ENCODE measurements at places on chromosomes 3 and 15.
A peak's percentile ranks its signal among the peaks of the same experiment; 100 is the strongest.

GRCh38 chr3:138051947-138052802, 42.2 kb downstream of the CLDN18 start:
- DNase-seq: peak; percentile 43

DNA sequence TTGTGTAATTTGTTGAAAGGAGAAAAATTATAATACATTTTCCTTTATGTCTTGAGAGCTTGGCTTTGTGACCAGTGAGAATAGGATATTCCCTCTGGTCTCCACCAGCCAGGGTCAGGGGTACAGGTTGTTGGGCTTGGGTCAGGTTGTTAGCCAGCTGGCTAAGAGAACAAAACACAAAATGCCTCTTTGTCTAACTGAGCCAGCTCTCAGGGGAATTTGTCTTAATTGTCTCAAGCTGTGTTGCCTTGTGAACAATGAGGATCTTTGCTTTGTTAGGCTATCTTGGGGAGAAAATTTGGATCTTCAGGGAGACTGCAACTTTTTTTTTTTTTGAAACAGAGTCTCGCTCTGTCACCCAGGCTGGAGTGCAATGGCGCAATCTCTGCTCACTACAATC, 17.7 kb upstream of the GK5 start:
- DNase-seq: no peak

- no peak for DNase-seq
These were observed 943.9 kb downstream of the ROBO1 start for GRCh38 chr3:78823859-78824258.

DNA sequence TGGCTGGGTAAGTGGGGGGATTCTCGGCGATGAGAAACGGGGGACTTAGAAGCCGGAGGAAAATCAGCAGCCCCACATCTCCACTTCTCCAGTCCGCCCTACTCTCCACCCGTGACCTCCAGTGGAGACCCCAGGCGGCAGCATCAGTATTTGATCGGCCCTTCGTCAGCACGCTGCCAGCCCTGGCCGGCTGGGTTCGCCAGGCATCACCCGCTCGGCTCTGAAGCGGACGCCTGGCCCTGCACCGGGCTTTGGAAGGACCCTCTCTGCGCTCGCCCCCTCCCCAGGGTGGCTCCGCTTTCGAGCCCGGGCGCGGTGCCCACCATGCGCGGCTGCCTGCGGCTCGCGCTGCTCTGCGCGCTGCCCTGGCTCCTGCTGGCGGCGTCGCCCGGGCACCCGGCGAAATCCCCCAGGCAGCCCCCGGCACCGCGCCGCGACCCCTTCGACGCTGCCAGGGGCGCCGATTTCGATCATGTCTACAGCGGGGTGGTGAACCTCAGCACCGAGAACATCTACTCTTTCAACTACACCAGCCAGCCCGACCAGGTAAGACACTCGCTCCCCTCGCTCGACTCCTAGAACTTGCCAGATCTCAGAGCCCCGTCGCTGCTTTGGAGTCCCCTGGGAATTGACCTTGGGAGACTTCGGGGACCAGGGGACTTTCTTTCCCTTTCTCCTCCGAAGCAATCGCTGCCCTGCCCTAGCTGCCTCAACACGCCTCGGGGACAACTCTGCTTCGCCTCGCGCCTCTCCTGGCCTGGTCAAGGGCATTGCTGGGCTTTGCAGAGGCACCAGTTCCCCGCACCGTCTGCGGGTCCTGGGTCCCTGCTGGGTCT, 561 bp downstream of the SIDT1 start:
- no peak for DNase-seq

GRCh38 chr3:38480093-38480445, 16.1 kb upstream of the EXOG start:
- no peak for DNase-seq

DNA sequence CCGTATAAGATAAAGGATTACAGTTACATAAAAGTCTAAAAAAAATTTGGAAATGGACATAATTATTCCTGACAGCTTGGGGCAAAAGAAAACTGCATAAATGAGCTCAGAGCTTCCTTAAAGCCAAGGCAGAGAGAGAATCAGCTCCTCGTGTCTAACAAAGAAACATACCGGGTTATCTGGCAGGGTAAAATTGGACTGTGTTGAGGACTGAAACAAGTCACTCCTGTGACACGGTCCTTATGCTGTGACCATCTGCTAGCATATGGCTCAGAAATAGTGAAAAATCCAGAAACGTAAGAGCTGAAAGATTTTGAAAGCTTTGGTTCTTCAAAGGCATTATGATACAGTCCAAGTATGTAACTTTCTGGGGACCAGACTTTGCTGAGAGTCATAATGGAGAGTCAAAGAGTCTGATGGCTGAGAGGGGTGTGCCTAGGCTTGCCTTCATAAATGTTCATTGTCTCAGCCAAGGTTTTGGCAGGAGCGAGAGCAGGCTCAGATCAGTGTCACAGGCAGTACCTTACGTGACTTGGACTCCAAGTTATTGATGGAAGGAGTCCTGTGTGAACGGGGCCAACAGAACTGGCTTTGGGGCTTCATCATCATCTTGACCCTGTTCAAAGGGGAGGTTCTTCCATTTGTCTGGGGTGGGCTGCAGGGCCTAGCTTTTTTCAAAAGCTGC, 12.5 kb downstream of the MAP6D1 start:
- DNase-seq: no peak

DNA sequence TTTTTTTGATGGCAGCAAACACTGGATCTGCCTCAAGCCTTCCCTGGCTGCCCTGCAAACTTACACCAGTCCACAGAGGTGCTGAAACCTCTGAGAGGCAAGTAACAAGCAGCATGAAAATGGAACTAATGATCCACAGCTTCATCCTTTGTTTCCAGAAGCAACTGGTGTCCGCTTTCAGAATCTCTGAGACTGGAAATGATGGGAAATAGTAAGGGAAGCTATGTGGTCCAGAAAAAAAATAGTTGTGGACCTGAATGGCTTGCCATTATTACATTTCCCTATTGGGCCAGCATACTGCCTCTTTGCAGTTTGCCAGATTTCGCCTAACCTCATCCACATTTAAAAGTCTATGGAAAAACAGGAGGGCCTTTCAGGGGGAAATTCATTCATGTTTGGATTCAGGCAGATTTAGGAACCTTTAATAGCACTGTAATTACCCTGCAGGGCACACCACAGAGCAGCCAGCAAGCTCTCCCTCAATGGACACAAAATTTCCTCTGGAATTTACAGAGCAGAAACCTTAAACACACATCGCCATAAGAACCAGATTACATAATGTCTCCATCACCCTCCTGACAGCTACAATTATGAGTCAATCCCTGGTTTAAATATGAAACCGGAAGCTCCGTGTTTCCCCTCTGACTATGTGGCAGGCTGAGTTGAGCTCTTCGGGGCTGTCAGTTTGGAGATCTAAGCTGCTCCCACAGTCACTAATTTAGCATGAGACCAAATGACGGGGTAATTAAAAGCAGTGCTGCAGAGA, 134.4 kb downstream of the TMCO5A start:
- DNase-seq: peak; percentile 64

DNA sequence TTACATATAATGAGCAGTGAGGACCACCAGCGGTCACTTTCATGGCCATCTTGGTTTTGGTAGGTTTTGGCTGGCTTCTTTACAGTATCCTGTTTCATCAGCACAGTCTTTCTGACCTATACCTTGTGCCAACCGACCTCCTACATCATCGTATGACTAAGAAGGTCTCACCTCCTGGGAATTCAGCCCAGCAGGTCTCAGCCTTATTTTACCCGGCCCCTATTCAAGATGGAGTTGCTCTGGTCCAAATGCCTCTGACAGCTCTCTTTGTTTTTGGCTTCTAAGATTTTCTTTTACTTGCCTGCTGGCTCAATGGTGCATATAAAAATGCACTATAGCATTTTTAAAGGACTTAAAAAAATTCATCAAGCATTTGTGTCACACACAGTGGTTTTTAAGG, 3.2 kb upstream of the MME start:
- DNase-seq: no peak

- no peak for DNase-seq
These were observed 181.0 kb upstream of the FEZF2 start for GRCh38 chr3:62554264-62554799.

- no peak for DNase-seq
These were observed 681.4 kb downstream of the MCTP2 start for GRCh38 chr15:94912760-94913159.

DNA sequence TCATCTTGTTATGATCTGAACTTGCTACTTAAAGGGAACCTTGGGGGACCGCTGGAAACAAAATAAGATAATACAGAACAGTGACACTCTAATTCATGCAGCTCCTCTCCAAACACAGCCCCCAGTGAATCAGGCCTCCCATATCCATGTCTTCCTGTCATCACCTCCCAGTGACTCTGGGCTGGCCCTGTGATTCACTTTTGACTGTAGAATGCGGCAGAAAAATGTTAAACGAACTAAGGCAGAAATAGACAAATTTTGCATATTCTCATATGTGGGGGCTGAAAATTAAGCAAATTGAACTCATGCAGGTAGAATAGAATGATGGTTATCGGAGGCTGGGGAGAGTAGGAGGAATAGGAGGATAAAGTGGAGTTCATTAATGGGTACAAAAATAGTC, 20.2 kb upstream of the GADL1 start:
- DNase-seq: no peak

DNA sequence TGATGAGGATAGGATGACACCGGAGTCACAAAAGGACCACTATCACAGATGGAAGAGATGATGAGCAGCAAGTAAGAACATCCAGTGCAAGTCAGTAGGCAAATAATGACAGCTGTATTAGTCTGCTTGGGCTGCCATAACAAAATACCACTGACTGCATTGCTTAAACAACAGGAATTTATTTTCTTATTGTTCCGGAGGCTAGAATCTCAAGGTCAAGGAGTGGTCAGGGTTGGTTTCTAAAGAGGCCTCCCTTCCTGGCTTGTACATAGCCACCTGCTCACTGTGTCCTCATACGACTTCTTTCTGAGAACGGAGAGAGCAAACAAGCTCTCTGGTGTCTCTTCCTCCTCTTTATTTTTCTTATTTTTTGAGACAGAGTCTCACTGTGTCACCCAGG, 380.7 kb downstream of the PLOD2 start:
- DNase-seq: no peak

DNA sequence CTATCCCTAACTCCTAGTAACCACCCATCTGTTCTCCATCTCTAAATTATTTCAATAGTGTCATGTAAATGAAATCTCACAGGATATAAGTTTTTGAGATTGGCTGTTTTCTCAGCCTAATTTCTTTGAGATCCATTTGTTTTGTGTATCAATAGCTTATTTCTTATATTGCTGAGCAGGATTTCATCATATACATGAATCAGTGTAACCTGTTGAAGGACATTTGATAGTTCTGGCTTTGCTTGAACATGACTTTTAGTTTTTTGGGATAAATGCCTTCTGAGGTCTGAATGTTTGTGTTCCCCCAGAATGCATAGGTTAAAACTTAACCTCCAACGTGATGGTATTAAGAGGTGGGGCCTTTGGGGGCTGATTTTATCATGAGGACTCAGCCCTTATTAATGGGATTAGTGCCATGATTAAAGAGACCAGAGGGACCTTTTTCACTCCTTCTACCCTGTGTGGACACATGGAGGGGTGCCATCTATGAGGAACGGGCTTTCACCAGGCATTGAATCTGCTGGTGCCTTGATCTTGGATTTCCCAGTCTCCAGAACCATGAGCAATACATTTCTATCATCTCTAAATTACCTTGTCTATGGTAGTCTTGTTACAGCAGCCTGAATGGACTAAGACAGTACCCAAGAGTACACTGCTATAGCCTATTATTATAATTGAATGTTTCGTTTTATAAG, 118.3 kb downstream of the FNDC3B start:
- DNase-seq: no peak

DNA sequence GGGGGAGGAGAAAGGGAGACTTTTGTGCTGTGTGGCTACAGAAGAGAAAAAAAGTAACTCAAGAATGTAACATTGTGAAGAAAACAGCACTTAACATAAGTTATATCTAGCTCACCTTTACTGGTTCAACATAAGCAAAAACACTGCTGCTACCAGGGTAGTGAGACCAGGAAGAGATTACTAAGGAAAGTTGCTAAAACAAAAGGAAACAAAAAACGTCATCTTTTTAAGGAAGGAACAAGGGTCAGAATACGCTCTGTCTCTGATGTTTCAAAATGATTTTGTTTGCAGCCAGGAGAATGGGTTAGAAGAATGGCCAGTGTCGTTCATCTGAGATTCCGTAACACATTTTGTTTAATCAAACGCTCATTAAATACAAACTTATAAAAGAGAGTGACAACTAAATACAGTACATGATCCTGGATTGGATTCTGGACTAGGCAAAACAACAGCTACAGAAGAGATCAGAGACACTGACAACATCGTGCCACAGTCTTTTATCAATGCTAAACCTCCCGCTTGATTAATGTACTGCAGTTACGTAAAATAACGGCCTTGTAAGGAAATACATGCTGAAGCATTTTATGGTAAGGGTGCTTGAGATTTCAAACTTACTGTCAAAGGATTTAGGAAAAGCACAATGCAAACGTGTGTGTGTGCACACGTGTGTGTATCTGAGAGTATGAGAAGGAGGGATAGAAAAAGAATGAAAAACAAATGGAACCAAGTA, 67.7 kb downstream of the FOXP1 start:
- DNase-seq: no peak

GRCh38 chr3:59192473-59192872, 142.6 kb upstream of the CFAP20DC start:
- peak; percentile 3 for DNase-seq

DNA sequence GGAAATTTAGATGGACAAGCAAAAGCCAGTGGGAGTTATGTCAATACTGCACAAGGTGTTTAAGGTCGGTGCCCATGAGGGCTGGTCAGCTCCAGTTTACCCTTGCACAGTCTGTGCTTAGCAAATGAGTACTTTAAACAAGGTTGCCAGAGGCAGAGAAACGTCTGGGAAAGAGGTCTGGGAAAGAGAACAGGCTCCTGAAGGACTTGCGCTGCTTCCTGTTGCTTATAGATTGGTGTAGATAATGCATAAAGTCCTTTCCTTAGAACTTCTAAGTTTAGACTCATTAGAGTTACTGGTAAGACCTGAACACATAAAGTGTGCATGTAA, 162.6 kb upstream of the P2RY1 start:
- DNase-seq: no peak

DNA sequence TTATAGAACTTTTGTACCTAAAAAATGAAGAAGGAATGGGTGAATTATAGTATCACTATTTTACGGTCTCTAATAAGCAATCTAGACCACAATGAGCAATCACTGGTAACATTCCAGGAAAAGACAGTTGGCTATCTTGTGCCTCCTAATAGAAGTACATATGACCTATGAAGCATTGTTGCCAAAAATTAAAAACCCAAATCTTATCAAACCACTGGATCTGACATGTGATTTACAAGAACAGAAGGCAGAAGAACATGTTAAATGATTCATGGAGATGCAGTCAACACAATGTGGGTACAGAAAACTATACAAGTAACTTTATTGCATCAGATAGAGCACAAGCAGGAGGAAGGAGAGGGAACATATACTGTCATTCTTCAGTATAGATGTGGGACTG, 14.5 kb upstream of the HYKK start:
- DNase-seq: no peak

DNA sequence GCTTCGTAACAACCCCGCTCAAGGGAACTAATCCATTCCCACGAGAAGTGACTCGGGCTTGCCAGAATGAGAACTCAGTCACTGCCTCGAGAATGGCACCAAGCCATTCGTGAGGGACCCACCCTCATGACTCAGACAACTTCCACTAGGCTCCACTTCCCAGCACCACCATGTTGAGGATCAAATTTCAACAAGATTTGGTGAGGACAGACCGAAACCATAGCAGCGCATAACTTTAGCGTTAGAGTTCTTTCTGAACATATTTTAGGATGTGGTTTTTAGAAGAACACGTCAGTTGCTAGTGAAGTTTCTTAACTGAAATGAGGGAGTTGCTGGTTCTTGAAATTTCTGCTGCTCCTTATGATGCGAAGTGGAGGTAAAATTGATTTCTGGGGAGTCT, 13.5 kb downstream of the PTPRG start:
- peak; percentile 60 for DNase-seq
